ENCODE measurements at places on chromosomes 11 and 22. TPM values are rescaled to one million over a fixed set of nuclear protein-coding genes. Genes with fewer than 3 reads are reported as not detected.

Gene RIMBP3C
- not detected for total RNA-seq

DNA sequence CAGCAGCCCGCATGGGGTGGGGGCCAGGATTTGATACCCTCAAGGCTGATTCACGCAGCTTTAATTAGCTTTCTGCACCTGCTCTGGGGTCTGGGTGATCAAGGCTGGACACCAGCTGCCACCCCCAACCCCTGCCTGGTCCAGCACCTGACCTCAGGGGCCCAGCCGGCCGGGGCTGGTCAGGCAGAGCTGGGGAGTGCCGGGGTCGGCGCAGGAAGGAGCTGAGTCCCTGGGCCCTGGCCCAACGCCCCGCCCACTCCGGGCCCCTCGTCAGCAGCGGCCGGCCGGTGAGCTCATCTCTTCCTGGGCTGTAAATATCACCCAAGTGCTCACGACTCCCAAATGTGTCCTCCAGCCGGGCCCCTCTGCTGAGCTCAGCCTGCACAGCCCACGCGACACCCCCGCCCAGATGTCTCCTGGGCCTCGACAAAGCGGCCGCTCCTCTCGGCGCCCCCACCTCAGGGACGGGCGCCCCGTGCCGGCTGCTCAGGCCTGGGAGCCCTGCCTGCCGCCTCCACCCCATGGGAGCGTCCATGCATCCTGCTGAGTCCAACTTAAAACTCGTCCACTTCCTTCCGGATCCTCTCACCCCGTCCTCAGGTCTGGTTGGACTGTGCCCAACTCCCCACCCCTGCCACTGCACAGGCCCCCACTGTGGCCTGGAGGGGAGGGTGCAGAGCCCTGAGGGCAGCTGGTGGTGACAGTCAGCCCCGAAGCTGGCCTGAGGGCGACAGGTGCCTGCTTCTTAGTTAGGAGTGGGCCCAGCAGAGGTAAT, 29.0 kb downstream of the RTN4R start:
- no peak overlapping the region for H3K27ac ChIP-seq
- no peak for DNase-seq
- no peak overlapping the region for H3K4me3 ChIP-seq
- no peaks in the 10 kb centered on the region for H3K36me3 ChIP-seq
- peaks cover 55% of the 10 kb centered on the region for H3K4me1 ChIP-seq
- no peaks in the 10 kb centered on the region for H3K27me3 ChIP-seq

DNA sequence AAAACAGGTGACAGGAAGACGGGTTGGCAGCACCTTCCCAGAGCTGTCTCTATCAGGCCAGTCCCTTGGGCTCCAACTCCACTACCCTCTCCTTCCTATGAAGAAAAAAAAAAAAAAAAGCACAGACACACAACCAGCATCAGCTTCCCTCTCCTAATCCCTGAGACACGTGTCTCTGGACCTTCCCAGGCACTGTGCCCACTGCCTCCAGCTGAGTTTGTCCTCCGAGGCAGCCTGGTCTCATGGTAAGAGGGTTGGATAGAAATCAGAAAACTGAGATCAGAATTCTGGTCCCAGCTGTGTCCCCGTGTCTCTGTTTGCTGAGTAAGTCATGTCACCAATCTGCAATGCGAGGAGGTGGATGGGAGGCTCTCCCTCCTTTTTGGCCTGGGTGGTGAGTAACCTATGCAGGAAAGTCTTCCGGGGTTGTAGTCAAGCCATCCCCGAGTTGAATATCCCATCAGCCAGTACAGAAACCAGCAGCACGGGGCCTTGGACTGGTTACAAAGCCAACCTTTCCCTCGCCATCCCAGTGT, 193.7 kb upstream of the TBCEL start:
- DNase-seq: no peak
- no peaks in the 10 kb centered on the region for H3K36me3 ChIP-seq
- H3K4me1 ChIP-seq: no peaks in the 10 kb centered on the region

DNA sequence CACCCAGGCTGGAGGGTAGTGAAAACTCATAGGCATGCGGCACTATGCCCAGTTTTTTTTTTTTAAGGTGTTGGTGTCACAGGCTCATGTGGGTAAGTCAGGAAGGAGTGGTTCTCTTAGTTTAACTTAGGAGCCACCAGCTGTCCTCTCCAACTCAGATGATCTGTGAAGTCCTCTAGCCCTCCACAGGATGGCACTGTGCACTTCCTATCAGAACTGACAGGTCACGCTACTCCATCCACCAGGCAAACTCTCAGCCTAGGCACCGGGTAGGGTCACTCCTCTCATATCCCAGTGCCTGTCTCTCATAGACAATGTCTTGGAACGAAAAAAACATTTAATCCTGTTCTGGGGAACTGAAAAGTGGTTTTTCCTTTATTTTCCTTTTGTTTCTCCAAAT, 16.5 kb downstream of the NAP1L4 start:
- DNase-seq: no peak
- H3K4me3 ChIP-seq: no peak overlapping the region
- H3K36me3 ChIP-seq: peaks cover 89% of the 10 kb centered on the region
- H3K27ac ChIP-seq: no peak overlapping the region
- H3K27me3 ChIP-seq: no peaks in the 10 kb centered on the region
- H3K4me1 ChIP-seq: no peaks in the 10 kb centered on the region

- H3K27me3 ChIP-seq: no peaks in the 10 kb centered on the region
- no peaks in the 10 kb centered on the region for H3K36me3 ChIP-seq
- H3K4me3 ChIP-seq: no peak overlapping the region
- H3K4me1 ChIP-seq: peaks cover 8% of the 10 kb centered on the region
Measured at GRCh38 chr22:45420539-45420938, 7.0 kb downstream of the RIBC2 start.

Measured in suprapubic skin (tissue), 4 donors.